Iris pigment epithelial cell (primary cell): ENCODE measurements at places on chromosomes 6 and 20.

DNA sequence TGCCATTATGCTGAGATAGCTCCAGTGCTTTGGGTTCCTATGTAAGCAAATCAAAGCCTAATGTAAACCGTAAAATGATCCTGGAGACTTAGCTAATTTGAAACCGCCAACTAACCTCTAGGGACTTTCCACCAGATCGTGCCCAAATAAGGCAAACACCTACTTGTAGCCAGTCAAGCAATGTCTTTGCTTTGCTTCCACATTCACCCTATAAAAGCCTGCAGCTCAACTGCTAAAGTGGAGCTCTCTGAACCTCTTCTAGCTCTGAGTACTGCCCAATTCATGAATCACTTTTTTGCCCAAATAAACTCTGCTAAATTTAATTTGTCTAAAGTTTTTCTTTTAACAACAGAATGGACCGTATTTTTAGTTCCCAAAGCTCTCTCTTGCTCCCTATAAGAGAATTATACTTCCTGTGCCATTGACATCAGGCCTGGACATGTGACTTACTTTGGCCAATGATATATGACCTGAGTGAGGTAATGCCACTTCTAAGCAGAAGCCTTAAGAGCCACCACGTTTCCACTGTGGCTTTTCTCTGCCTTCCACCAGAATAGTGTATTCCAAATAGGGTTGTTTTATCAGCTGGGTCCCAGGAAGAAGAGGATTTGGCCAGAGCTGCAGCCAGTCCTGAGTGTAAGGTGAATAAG lies 34.8 kb upstream of the PSMF1 start:
- peak; percentile 9 for DNase-seq

GRCh38 chr20:25227317-25227831 lies 20.5 kb upstream of the PYGB start:
- DNase-seq, result peak; percentile 74

DNA sequence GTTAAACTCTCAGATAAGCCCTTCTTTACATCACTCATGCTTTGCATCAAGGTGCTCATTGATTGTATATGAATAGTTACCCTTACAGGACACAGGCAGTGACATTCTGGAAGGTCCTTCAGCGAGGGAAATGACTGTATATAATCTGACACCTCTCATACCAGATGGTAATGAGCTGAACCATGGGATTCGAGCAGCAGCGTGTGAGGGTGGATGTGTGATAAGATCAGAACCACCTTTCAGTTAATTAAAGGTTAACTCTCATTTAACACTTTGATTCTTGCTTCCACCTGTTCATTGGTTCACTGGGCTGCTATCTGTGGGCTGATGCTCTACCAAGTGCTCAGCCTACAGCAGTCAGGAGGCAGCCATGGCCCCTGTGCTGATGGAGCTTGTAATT lies 24.2 kb downstream of the NEDD9 start:
- no peak for DNase-seq

- DNase-seq, result no peak
Measured at GRCh38 chr20:41566896-41567527, 51.2 kb downstream of the CHD6 start.

GRCh38 chr6:158357570-158358216 lies 45.4 kb downstream of the TULP4 start:
- DNase-seq, result no peak

DNA sequence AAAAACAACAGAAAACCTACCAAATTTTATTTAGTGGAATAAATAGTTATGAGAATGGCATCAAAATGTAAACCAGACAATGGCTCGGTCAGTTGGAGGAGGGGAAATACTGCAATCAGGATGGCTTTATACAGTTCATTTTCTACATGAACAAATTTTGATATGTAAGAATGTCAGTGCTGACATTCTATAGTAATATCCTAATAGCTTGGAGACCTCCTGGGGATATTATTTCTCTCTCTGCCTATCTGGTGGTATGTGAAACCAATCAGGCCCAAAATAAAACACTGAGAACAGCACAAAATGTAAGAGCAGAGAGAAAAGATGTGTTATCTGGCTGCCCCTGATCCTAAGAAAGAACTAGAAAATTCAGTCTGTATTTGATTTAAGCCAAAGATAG lies 327.7 kb downstream of the UBE3D start:
- no peak for DNase-seq

GRCh38 chr6:111566222-111566734 lies 39.4 kb downstream of the TRAF3IP2 start:
- DNase-seq, result no peak

DNA sequence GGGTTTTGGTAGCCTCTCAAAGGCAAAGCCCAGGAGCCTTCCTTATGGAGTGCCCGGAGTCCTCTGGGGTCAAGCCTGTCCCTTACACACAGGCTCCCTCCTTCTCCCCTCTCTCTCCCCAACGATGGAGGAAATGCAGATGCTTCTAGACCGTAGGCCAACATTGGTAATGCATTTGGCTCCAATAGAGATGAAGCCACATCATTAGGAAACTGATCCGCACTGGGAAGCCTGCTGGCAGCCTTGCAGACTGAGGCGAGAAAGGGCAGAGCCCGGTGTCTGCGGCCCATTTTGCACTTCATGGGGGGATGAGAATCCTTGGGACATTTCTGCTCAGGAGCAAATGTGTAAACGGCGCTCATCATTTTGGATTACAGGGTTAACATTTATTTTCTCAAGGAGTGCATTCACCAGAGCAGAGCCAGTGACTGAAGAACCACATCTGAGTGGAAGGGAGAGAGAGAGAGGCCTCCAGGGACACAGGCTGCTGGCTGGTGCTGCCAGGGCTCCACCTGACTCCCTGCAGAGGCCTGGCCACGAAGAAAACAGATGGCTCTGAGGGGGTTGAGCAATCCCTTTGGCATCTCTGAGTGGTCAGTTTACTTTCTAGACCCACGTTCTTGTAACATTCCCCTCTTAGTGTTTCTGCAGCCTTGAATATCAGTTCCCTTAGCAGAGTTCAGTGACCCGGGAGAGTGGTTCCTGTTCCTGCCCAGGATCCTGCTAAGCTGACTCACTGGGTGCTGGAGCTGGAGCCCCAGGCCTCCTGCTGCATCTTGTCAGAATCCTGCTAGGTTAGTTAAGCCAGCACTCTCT lies 4.4 kb upstream of the CST3 start:
- DNase-seq, result peak; percentile 83

DNA sequence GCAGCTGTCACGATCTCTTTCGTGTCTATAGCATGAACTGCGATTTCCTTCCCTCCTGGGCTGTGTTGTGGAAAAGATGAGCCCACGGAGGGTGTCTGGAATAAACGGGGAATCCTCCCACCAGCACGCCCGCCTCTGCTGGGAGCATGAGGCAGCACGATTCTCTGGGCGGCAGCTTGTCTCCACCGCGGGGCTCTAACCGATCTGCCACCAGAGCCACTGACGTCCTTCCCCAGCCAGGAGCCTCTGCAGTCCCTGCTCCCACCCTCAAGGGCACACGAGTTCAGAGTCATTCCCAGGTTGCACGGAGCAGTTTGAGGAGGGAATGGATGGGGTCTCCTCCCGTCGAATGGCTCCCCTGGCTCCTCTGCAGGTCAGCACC lies 197.6 kb downstream of the DLL1 start:
- DNase-seq, result no peak

DNA sequence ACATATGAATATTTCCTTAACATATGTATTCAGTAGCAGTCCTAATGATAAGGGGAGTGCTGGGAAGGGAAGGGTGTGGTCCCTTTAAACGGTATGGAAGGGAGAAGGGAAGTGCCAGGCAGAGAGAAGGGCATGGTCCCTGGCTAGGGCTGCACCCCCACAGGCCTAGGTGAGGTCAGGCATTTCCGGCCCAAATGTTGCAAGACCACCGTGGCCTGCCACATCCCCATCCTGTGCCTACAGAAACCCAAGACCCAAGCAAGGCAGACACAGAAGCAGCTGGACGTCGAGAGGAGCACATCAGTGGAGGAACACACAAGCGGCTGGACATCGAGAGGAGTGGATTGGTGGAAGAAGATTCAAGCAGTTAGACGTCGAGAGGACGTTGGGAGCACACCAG lies 5.9 kb downstream of the RRAGD start:
- no peak for DNase-seq

- no peak for DNase-seq
Measured at GRCh38 chr6:31091680-31092079, 20.7 kb downstream of the C6orf15 start.

GRCh38 chr6:90859612-90860011 lies 272.7 kb upstream of the MAP3K7 start:
- no peak for DNase-seq

GRCh38 chr6:97697456-97697855 lies 414.4 kb upstream of the MMS22L start:
- DNase-seq, result peak; percentile 84

- DNase-seq, result no peak
Measured at GRCh38 chr6:42349753-42350511, 101.8 kb downstream of the TRERF1 start.

GRCh38 chr20:496126-496696 lies 33.9 kb upstream of the TBC1D20 start:
- DNase-seq, result peak; percentile 85

DNA sequence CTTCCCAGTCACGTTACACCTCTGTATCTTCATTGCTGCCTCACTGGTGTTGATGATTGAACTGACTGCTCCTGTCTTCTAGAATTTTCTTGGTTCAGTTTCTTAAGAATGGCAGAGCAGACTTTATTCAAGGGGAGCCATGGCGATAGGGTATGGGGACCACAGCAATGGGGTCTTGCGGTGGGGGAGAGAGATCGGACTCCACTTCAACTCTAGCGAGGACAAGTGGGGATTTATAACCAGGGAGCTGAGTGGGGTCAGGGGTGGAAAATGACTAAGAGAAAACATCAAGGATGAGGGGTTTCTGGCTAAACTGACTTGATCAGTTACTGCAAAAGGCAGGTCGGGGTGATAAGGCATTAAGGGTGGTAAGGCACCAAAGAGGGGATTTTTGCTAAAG lies 156.4 kb downstream of the CD83 start:
- no peak for DNase-seq

- DNase-seq, result peak; percentile 16
Measured at GRCh38 chr20:62159839-62160238, 16.3 kb downstream of the SS18L1 start.

- DNase-seq, result no peak
Measured at GRCh38 chr6:12719017-12719416, 2.5 kb downstream of the PHACTR1 start.

DNA sequence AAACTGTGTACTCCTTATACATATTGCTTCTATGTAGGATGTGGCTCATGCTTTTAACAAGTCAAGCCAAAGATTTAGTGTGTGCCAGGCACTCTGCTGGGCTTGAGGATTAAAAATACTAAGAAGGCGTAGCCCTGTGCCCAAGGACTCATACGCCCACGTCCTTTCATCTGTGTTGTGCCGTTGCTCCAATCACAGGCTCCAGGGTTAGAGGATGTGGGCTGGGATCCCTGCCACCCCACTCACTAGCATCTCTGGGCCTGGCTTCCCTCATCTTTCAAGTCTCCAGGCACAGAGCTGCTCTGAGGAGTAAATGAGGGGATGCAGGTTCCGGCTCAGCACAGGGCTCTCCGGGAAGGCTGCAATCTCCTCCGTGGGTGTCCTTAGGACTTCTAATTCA lies 214.2 kb downstream of the SYNDIG1 start:
- DNase-seq, result no peak

DNA sequence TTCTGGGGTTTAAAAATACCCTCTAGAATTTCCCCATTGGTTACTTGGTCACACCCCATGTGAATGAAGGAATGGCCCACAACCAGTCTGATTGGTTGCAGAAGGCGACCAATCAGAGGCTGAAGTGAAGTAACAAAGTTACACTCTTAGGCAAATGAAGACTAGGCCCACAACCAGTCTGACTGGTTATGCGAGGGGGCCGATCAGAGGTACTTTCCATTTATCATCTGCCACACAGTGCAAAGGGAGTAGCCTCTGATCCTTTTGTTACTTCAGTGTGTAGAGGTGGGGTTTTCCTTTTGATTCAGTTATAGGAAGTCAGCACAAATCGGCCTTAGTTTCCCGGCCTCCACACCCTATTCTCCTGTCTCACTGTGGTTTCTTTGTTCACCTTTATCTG lies 61.2 kb upstream of the SGK1 start:
- no peak for DNase-seq

- no peak for DNase-seq
Measured at GRCh38 chr6:110198561-110198960, 18.3 kb downstream of the CDC40 start.

DNA sequence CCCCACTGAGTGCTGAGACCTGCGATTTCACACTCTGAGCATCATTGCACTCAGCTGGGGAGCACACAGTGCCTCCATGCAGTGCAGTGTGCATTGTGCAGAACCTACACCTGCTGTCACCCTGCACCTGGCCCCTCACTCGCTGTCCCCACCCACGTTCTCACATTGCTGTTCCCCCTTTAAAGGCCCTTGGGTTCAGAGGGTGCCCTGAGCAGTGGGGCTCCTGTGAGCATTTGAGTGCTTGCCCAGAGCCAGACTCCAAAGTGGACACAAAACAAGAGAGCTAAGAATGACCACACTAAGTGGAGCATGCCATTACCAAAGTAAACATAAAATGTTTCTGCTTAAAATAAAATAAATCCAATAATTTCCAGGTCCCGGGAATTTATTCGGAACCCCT lies 131.0 kb upstream of the CST7 start:
- DNase-seq, result no peak

DNA sequence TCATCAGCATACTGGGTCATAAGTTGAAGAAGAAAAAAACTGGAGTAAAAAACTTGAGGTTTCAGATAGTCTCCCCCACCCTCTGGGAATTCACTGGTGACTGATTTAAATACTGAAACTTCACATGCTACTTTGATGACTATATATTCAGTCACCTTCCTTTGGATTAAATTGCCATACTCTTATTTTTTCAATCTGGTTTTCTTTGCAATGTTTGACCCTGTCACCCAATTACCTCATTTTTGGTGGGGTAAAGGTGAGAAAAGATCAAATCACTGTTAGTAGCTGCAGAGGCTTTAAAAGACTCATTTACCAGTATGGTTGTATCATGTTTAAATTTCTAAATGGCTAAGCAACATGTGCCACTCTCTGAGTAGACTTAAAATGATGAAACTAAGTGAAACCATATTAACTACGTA lies 862.7 kb upstream of the FLRT3 start:
- no peak for DNase-seq

DNA sequence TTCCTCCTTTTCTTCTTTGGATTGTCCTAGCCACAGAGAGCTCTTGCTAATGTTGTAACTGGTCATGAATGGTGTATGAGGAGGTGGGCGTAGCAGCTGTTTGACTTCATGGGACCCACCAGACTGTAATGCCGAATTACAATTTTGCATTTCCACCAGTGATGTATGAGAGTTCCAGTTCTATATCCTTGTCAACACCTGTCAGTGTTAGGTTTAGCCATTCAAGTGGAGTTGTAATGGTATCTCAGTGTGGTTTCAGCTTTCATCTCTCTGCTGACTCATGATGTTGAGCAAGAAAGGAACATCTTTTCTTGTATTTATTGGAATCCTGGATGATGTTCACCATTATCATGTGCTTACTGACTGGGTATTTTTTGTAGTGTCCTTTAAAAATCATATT lies 5.1 kb downstream of the IGF2R start:
- peak; percentile 94 for DNase-seq

DNA sequence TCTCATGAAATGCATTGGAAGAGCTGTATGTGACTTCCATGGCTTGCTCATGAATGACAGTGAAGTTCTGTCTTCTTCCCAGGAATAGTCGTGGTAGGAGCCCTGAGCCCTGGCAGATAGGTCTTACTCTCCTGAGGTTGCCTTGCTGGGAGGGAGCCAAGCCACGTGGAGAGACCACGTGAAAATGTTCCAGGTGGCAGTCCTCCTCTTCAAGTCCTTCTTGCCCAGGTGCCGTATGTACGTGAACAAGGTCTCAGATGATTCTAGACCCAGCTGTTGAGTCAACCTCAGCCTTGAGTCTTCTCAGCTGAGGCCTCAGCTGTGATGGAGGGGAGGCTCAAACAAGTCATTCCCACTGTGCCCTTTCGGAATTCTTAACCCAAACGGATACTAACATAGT lies 192.4 kb upstream of the PRDM1 start:
- DNase-seq, result no peak
